ENCODE measurements at places on chromosomes 3 and 15.

DNA sequence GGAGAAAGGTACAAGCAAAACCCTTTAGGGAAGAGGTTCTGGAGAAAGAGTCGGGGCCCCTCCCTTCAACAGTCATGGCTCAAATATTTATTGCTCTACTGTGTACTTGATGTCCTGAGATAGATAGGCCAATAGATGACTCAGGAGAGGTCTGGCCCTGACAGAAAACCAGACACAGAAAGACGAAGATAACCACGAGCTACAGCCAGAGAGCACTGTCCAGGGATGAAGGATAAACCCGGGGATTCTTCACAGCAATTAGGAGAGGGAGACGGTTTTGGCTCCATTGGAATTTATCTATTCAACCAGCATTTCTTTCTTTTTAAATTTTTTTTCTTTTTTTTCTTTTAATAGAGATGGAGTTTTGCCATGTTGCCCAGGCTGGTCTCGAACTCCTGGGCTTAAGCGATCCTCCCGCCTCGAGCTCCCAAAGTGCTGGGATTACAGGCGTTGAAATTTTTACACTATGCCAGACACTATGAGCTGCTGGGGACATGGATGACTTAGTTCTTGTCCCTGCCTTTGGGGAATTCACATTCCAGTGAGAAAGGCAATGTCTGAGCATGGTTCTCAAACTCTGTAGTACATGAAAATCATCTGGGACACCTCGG, 4.6 kb upstream of the CIDEC start:
- no peak for DNase-seq
- no peak overlapping the region for H3K27ac ChIP-seq
- H3K4me1 ChIP-seq, result no peaks in the 10 kb centered on the region

GRCh38 chr15:29141308-29142128, 128.1 kb downstream of the NSMCE3 start:
- H3K4me1 ChIP-seq, result no peaks in the 10 kb centered on the region
- no peak for DNase-seq
- H3K27ac ChIP-seq, result no peak overlapping the region
- no peak overlapping the region for H3K4me3 ChIP-seq
- no peaks in the 10 kb centered on the region for H3K36me3 ChIP-seq

DNA sequence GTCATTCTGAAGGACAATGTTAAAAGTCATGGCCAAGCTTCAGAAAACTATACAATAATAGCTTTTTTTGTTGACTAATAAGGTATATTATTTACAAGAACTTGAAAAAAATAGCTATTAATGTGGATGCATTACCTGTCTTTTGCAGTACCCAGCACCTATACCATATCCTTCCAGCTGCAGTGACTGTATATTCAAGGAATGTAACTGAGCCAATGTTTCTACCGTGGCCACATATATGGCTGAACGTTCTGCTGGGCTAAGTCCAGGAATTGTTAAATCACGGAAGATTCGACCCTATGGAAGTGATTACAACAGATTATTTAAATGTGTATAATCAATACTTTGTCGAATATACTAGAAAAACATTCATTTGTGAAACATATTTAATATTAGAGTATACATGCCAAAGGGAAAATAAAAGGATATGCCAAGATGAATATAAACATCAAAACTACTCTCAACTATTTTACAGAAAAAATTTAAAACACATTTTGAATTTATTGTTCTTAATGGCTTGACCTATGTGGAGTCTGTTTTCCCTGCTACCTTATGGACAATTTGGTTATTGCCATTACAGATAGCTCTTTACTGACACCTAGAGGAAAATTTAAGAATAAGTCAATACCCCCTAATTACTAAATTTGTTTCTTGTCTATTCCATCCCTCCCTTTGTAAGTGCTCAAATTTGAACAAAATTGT, 17.6 kb downstream of the ACAD11 start:
- no peaks in the 10 kb centered on the region for H3K4me1 ChIP-seq
- DNase-seq, result no peak

DNA sequence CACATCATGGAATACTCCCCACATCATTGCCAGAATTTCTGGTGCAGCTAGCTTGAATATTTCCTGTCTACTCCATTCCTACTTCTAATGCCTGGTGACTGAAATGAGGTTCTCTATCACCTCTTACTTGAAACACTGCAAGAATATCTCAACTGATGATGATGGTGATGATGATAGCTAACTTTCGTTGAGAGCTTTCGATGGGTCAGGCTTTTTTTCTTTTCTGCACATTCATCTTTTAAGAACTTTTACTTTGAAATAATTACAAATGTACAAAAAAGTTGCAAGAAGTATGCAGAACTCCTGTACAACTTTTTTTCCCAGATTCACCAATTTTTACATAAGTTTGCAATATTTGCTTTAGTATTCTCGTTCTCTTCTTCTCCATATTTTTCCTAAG, 233.5 kb downstream of the MEIS2 start:
- no peaks in the 10 kb centered on the region for H3K4me1 ChIP-seq
- no peak for DNase-seq
- no peaks in the 10 kb centered on the region for H3K27me3 ChIP-seq
- H3K36me3 ChIP-seq, result no peaks in the 10 kb centered on the region

DNA sequence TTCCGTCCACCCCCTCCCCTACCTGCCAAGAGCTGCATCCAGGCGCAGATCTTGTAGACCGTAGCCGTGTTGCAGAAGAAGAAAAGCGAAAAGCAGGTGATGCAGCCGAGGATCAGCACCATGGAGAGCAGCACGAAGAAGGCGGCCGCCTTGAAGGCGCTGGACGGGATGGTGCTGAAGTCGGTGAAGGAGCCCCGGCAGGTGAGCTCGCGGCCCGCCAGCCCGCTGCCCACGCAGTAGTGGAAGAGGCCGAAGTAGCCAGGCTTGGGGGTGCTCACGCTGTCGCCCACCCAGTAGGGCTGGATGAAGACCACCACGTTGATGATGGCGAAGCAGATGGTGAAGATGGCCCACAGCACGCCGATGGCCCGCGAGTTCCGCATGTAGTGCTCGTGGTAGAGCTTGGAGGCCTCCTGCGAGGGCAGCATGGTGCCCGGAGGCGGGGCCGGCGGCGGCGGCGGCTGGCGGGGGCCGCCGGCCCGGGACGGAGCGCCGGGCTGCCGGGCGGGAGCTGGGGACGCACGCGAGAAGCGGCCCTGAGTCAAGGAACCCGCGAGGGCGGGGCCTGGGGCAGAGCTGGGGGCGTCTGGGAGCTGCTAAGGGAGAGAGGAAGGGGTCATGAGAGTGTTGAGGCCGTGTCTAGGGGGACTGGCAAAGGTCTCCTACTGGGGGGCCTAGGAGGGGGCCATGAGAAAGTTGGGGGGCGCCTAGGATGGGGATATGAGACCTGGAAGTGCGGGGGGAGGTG, 1.2 kb downstream of the LHFPL4 start:
- H3K4me1 ChIP-seq, result no peaks in the 10 kb centered on the region
- no peaks in the 10 kb centered on the region for H3K36me3 ChIP-seq
- no peak overlapping the region for H3K4me3 ChIP-seq
- H3K27me3 ChIP-seq, result no peaks in the 10 kb centered on the region
- no peak overlapping the region for H3K27ac ChIP-seq

GRCh38 chr15:59322056-59322759, 50.5 kb downstream of the MYO1E start:
- H3K27ac ChIP-seq, result no peak overlapping the region
- no peak overlapping the region for H3K4me3 ChIP-seq
- no peaks in the 10 kb centered on the region for H3K36me3 ChIP-seq
- H3K4me1 ChIP-seq, result peaks cover 2% of the 10 kb centered on the region

DNA sequence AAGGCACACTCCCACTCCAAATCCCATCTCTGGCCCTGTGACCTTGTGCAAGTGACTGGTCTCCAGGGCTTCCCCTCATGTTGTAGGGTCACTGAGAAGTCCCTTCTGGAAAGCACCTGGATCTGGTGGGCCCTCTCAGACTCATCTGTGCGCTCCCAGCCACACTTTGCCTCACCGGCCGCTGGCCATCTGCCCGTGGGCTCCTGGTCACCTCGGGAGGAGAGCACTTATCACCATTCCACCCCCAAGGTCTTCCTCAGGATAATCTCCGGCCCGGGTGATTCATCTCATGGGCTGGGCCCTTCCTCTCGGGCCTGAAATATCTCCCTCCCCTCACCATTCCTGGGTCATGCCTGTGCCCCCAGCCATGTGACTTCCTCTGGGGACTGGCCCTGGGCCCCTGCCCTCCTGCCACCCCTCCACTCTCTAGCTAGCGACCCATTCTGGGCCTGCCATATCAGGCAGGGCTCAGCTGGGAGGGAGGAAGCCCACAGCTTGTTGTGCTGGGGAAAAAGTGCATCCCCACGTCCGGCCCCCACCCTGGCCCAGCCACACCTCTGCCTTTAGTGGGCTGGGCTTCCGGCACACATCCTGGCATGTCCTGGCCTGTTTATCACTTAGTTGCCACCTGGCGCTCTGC, 10.6 kb upstream of the WNT7A start:
- H3K27ac ChIP-seq, result no peak overlapping the region
- H3K36me3 ChIP-seq, result no peaks in the 10 kb centered on the region
- no peak overlapping the region for H3K4me3 ChIP-seq

DNA sequence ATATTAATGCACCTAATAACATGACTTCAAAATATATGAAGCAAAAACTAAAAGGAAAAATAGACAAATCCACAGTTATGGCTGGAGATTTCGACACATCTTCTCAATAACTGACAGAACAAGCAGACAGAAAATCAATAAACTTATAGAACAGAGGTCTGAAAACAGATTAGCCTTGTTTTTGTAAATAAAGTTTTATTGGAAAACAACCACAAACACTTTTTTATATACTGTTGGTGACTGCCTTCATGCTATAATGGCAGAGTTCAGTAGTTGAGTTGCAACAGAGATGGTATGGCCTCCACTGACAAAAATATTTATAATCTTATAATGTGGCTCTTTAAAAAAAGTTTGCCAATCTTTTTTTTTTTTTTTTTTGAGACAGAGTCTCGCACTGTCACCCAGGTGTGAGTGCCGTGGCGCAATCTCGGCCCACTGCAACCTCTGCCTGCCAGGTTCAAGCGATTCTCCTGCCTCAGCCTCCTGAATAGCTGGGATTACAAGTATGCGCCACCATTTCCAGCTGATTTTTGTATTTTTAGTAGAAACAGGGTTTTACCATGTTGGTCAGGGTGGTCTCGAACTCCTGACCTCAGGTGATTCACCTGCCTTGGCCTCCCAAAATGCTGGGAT, 52.2 kb upstream of the GATA2 start:
- no peak overlapping the region for H3K4me3 ChIP-seq
- no peaks in the 10 kb centered on the region for H3K27me3 ChIP-seq
- no peak overlapping the region for H3K27ac ChIP-seq
- H3K36me3 ChIP-seq, result no peaks in the 10 kb centered on the region
- no peaks in the 10 kb centered on the region for H3K4me1 ChIP-seq
